Stimulated activated CD8-positive, alpha-beta memory T cell treated with anti-CD3 and anti-CD28 coated beads, Interleukin-7, amount 100 ng/mL, for 1 hour (primary cell): ENCODE measurements at places on chromosomes 1 and 21.

GRCh38 chr1:167614851-167615250 is 15.2 kb upstream of the RCSD1 start:
- DNase-seq, result no peak

DNA sequence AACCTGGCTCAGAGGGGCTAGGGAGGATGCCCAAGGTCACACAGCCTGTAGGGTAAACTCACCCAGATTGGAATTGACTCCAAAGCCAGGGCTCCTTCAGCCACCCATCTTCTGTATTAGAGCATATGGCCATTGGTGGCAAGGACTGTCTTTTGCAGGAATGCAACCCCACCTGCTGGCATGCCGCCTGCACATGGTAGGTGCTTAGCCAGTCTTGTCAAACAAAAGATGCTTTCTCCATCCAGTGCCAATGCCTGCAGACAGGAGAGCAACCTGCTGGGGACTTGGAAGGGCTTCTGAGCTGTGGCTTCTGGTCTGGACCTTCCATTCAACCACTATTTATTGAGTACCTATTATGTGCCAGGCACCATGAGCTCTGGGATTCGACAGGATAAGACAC is 95.3 kb upstream of the TMEM51 start:
- no peak for DNase-seq

DNA sequence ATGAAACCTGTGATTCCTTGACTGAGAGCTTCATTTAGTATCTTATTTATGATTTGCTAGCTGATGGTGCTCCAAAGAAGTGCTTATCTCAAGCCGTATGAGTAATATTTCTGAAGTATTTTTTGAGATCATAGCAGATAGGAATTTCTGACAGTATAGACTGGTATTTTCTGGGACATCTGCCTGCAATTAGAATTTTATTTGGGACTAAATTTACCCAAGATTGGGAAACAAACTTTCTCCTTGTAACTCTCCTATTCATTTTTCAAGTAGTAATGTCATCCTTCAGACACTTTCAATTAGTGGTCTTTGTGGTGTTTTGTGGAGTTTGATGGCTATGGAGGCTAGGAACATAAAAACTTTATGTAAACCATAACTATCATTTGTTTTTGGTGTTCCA is 597.2 kb upstream of the ZP4 start:
- DNase-seq, result no peak

DNA sequence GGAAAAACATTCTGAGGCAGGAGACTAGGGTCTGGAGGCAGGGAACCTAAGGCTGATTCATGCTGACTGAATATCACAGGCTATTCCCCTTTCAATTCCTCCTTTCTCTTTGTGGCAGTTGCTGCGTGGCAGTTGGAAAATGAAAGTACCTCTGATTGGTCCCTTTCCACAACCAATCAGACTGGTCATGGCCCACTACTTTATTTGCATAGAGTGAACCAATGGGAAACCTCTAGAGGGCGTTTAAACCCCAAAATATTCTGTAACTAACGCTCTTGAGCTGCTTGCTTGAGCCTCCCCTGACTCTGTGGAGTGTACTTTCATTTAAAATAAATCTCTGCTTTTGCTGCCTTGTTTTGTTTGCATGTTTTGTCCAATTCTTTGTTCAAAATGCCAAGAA is 27.7 kb upstream of the VN1R5 start:
- DNase-seq, result no peak

DNA sequence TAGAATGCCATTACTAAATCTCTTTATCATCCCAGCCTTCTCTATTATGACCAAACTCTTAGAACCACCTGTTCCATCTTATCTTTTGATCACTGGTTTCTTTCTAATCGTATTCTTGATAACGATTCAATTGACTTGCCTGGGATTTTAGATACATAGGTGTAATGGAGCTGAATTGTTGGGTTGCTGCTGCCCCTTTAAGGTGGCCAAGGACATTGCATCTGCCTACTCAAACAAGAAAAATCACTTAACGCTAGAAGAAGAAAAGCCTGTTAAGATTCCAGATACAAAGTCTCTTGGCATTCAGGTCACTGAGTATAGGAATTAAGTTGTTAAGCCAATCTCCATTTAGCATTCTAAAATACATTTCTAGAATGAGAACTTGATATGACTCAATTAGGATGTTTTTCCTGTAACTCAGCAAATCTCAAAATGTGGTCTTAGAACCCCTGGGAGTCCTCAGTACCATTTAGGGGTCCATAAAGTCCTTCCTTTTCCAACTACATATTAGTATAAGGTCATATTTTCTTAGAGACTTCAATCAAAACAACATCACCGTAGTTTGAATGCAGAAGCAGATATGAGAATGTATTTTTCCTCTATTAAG is 12.4 kb downstream of the NEXN start:
- DNase-seq, result no peak

DNA sequence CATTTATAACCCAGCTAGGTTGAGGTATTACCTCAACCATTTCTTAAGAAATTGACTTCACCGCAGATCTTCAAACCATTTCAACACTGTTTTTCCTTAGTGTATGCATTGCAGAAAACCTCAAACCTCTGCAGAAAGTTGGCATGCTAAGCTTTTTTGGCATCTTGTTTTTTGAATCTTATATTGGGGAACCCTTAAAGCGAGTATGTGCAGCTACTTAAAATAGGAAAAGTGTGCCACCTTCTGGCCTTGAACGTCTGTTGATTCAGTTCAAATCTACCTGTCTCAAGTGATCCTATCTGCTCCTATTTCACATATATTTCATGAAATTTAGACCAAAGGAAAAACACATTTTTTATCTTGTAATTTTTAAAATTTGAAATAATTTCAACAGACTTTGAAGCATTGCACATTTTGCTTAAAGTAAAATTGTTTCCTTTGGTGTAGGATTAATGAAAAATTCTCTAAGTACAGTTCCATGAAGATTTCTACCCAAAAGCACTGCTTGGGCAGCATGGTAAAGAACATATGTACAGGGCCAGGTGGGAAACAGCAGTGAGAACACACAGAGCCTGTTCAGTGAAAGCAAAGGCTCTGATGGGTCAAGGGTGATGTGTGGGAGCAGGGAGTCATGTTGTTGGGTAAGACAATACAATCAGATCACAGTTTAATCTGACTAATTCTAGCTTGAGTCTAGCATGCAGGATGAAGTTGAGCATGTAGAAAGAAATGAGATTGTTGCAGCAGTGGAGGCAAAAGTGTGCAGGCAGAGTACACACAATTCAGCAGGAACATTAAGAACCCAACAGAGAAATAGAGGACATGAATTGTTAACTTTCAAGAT is 17.2 kb downstream of the HENMT1 start:
- no peak for DNase-seq
